ENCODE measurements at places on chromosomes 1 and 21.

GRCh38 chr1:198391393-198392020, 149.0 kb downstream of the ATP6V1G3 start:
- DNase-seq = no peak

- DNase-seq = no peak
Observed at GRCh38 chr1:159957824-159958268, 3.8 kb upstream of the SLAMF9 start.

GRCh38 chr1:167016100-167016750, 27.1 kb downstream of the MAEL start:
- DNase-seq = no peak

- DNase-seq = no peak
Observed at GRCh38 chr1:103056423-103056822, 51.9 kb downstream of the COL11A1 start.

DNA sequence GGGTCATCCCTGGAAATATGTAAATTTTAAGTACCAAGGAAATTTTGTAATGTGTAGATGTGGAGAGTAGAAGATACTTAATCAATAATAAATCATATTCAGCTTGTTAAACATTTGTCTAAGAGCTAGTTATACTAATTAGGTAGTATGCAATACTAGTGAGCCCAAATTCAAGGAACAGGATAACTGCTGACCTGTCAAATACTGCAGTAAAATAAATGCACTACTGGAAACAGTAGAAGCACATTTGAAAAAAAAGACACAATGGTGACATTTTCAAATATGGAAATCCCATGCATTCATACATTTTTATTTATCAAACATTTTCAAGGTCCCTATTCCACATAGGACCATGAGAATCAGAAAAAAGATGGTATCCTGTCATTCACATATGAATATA, 27.2 kb downstream of the EPRS1 start:
- no peak for DNase-seq

GRCh38 chr1:23609971-23610370, 50.7 kb upstream of the ID3 start:
- DNase-seq = no peak

DNA sequence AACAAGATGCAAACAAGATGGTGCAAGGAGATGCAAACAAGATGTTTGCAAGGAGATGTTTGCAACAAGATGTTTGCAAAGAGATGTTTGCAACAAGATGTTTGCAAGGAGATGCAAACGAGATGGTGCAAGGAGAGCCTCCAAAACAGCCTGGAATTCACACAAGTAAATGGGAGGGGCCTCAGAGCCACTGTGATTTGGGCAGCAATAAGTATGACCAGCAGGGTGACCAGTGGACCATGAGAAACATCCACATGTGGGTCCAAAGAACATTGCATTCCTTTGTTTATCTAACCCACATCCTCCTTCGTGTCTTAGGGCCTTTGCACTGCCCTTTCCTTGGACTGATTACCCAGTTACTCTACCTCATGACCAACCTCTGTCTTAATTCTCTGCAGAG, 162.9 kb downstream of the PLPP3 start:
- DNase-seq = no peak
